ENCODE measurements at places on chromosomes 5 and 9.

DNA sequence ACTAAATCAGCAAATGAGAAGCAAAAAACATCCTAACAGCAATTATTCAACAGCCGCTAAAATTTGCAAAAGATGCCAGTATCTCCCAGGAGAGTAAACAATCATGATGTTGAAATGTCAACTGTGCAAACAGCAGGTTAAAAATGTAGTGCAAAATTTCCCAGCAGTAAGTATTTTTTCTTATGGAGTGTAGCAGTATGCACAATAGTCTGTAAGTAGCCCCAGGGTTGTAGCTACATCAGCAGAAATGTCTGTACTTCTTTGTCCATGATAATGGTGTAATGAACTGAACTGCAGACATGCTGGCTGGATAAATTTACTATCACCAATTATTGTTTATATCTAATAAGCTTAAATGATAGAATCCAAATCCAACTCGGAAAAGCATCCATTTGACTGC lies 31.4 kb downstream of the GRIN3A start:
- no peak for DNase-seq

GRCh38 chr9:129511285-129511900 lies 109.5 kb downstream of the C9orf50 start:
- DNase-seq, result no peak

GRCh38 chr9:2639786-2640185 lies 18.2 kb downstream of the VLDLR start:
- DNase-seq, result no peak

- no peak for DNase-seq
Observed at GRCh38 chr5:34998058-34998789, 49.5 kb downstream of the AGXT2 start.

GRCh38 chr9:99118782-99119466 lies 14.0 kb downstream of the TGFBR1 start:
- no peak for DNase-seq

GRCh38 chr5:14107536-14107935 lies 35.6 kb upstream of the TRIO start:
- DNase-seq, result no peak

DNA sequence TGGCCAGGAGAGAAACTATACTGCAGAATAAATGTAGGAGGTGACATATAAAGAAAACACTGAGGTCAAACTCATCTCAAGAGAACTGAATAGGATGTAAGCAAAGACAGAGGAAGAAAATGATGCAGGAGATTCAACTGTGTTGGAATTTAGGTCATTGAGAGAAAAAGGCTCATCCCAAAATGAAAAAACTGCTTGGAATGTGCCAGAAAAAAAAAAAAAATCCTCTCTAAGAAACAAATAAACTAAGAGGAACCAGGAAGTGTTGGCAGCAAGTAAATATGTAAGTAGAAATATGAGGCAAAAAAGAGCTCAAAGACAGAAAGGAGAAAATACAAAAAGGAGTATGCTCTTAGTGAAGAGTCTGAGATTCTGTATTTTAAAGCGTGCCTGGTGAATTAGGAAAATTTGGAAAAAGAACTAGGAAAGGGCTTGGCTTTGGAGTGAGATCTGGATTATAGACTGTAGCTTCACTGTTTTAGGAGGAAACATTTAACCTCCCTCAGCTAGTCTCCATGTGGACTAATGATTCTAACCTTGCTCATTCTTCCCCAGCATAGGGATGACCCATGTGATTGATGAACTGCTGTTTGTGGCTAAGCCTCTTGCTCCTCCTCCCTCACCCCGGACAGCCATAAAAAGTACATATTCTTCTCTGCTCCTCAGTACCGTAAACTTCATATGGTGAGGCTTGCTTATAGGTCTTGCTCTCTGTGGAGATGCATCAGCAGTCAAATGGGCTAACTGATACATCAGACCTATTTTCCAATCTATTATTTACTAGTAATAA lies 185.6 kb upstream of the POU5F2 start:
- no peak for DNase-seq

DNA sequence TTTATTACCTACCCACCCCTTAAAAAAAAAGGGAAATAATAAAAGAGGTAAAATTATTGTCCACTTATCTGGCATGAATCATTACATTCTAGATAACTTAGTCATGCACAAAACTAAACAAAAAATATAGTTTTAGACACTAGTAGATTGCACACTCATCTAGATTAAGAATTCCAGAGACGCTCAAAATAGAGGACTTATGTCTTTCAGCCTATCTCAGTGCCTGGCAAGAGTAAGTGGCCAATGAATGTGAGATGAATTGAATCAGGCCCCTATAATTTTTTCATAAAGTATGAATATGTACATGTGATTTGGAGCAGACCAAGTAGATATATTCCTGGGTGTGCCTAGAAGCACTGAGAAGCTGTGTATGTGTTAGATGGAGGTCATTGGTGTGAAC lies 2.0 kb upstream of the RXFP3 start:
- DNase-seq, result no peak
